Dermis microvascular lymphatic vessel endothelial cell (primary cell): ENCODE measurements at places on chromosomes 4 and X.

DNA sequence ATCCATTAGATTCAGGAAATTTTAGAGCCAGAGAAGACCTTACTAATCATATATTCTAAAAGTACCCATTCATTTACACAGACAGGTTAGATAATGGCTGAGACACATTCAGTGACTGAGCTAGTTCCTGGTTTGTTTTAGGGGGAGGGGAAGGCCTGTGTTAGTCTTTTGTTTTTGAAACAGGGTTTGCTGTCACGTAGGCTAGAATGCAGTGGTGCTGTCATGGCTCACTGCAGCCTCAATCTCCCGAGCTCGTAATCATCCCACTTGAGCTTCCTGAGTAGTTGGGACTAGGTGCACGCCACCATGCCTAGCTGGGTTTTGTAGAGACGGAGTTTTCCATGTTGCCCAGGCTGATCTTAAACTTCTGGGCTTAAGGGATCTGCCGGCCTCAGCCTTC lies 10.1 kb downstream of the RBPJ start:
- no peak for DNase-seq

DNA sequence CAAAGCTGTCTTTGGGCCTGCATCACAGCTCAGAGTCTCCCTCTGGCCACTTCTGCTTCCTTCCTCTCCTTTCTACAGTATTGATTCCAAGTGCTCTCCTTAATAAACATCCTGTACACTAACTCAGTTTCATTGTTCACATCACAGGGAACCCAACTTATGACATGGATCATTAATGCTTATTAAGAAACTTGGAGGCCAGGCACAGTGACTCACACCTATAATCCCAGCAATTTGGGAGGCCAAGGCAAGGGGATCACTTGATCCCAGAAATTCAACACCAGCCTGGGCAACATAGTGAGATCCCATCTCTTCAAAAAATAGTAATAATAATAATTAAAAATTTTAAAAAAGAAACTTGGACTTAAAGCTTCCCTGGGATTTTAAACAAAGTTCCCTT lies 89.2 kb upstream of the EFHC2 start:
- no peak for DNase-seq

- DNase-seq = peak; percentile 24
These were observed 24.4 kb downstream of the RELL1 start for GRCh38 chr4:37661772-37662171.

GRCh38 chr4:99013402-99013843 lies 17.9 kb downstream of the METAP1 start:
- DNase-seq = peak; percentile 7

GRCh38 chr4:128516301-128516969 lies 228.8 kb upstream of the PGRMC2 start:
- no peak for DNase-seq

GRCh38 chr4:8745005-8745790 lies 126.4 kb downstream of the HMX1 start:
- no peak for DNase-seq
